ENCODE measurements at places on chromosomes 3 and 15.

GRCh38 chr3:184168363-184169120 lies 6.1 kb upstream of the AP2M1 start:
- no peak for DNase-seq

GRCh38 chr15:62327406-62327805 lies 162.3 kb upstream of the C2CD4B start:
- DNase-seq: no peak

GRCh38 chr15:58064082-58064979 lies 1.2 kb downstream of the ALDH1A2 start:
- DNase-seq: no peak

DNA sequence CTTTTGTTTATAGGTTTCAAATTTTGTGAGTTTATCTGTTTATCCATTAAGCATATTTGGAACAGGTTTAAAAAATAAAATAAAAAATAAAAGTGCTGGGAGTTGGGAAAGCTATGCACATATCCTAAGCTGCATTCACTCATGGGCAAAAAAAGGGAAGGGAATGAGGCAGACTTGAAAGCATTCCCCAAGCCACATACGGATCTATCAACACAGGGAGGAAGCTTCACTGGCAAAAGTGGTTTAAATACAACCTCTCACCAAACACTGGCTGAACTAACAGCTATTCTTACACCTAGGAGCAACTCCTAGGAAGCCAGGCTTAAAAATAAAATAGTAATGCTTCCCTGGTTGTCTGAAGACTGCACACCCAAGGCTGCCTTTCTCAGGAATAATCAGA lies 101.2 kb downstream of the PCCB start:
- no peak for DNase-seq

Data from CD8-positive, alpha-beta T cell (primary cell).